Endodermal cell (in vitro differentiated cells): ENCODE measurements at places on chromosomes 4 and X. TPM values are rescaled to one million over a fixed set of nuclear protein-coding genes. Genes with fewer than 3 reads are reported as not detected.

The LPAR4 gene
- 2.6 and 2.9 TPM in 2 replicates for total RNA-seq

DNA sequence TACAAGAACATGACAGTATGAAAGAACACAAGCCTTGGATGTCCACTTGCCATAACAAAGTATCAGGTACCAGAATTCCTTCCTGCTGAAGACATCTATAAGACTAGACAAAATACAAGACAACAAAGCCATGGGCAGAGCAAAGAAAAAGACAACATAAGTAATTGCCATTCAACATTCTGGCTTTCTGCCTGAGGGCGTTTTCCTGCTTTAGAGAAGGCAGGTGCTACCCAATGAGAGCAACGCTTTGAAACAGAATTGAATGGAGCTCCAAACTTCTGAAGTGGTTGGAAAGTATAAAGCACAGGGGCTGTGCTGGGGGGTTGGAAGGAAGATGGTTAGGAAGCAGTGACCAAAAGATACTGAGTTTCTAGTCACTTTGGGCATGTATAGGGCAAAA lies 30.1 kb downstream of the PDE5A start:
- no peaks in the 10 kb centered on the region for H3K4me1 ChIP-seq
- no peaks in the 10 kb centered on the region for H3K27me3 ChIP-seq
- no peak overlapping the region for H3K4me3 ChIP-seq
- no peak overlapping the region for H3K27ac ChIP-seq
- peaks cover 3% of the 10 kb centered on the region for H3K36me3 ChIP-seq

- H3K4me1 ChIP-seq: no peaks in the 10 kb centered on the region
- DNase-seq: no peak
- no peak overlapping the region for H3K4me3 ChIP-seq
- no peaks in the 10 kb centered on the region for H3K36me3 ChIP-seq
- no peaks in the 10 kb centered on the region for H3K27me3 ChIP-seq
- H3K27ac ChIP-seq: no peak overlapping the region
Measured at GRCh38 chr4:159950707-159951106, 847.8 kb downstream of the RAPGEF2 start.

DNA sequence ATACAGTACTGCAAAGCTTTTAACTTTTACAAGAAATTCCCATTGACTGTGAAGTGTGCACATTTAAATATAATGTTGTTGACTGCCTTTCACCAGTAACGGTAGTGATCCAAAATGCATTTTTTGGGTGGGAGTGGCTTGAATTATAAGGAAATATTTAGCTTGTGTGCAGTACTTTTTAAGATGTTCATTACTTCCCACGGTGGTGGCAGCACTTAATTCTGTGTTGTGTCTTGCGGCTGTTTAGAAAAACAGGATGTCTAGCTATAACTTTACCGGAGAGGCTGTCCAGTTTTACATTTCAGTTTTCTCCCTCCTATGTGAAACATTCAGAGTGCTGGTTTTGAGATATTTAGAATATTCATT lies 1.7 kb downstream of the TMEM131L start:
- DNase-seq: no peak
- no peak overlapping the region for H3K27ac ChIP-seq
- H3K27me3 ChIP-seq: peaks cover 21% of the 10 kb centered on the region
